ENCODE measurements at places on chromosomes 5 and 9.
A peak's percentile ranks its signal among the peaks of the same experiment; 100 is the strongest.

GRCh38 chr5:158303275-158303674, 444.3 kb upstream of the CLINT1 start:
- no peak for DNase-seq

- no peak for DNase-seq
Measured at GRCh38 chr9:6757132-6757455, 679 bp upstream of the KDM4C start.

DNA sequence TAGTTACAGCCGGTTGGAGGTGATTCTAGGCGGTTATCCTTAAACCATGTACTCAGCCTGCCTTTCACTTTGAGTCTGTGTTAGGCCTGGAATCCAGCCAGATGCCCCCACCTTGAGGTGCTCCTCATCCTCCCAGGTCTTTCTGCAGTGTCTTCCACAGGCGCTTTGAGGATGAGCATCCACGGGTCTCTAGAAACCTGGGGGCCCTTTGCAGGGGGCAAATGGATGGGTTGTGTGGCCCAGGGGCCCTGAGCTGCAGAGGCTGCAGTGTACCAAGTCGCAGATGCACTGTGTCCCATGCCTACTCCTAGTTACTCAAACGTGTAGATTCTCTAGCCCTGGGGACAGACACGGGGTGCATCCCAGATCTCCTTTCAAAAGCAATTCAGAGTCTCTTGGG, 242.1 kb upstream of the IRX1 start:
- DNase-seq = no peak

DNA sequence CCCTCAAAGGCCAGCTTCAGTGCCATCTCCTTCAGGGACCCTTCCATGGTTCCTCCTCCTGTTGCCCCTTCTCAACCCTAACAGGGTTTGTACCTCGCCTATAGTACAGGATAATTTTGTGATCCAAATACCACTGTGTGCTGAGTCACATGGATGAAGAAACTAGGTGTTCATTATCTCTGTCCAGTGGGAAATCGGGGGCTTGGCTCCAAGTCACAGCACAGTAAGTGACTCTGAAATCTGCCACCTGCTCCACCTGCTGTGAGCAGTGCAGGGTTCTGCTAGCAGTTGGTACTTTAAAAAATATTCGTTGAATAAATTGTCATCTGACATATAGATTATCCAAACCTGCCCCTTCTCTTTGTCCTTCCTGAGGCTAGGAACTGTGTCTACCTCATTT, 123.2 kb upstream of the OTULINL start:
- DNase-seq = no peak

GRCh38 chr9:116629634-116630033, 57.5 kb upstream of the TRIM32 start:
- DNase-seq = no peak

GRCh38 chr5:34959323-34959722, 30.0 kb downstream of the DNAJC21 start:
- peak; percentile 32 for DNase-seq

- no peak for DNase-seq
Measured at GRCh38 chr9:91040371-91041215, 239.0 kb downstream of the SYK start.

GRCh38 chr9:120792898-120793765, at the start of gene FBXW2:
FBXW2 (minus strand) TSS chr9:120793416; CDS start chr9:120788258, 5,158 bp downstream.
- DNase-seq = peak; percentile 87

GRCh38 chr5:50667023-50667652, 701 bp downstream of the PARP8 start:
- no peak for DNase-seq

GRCh38 chr5:66689522-66690220, 93.5 kb downstream of the MAST4 start:
- no peak for DNase-seq

- no peak for DNase-seq
Measured at GRCh38 chr5:7625740-7626139, 225.2 kb downstream of the CFAP90 start.

- no peak for DNase-seq
Measured at GRCh38 chr9:121640491-121641223, 10.8 kb upstream of the DAB2IP start.

- no peak for DNase-seq
Measured at GRCh38 chr5:96024683-96025475, 63.2 kb upstream of the ELL2 start.

DNA sequence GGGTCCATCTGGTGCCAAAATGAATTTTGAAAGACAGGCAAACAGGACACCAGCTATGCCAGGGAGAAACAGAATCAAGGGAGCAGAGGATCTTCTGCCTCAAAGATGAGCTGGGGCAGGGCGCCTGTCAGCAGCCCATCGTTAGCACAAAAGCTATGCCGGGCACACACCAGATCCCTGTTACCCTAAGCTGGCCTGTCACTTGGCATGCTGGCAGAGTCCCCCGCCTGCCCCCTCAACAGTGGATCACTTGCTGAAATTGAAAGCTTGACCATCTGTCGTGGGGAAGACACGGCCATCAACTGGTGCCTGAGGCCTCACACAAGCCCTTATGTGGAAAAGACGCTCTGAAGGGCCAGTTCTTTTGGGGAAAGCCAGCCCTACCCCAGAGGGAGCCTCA, 256.4 kb downstream of the EBF1 start:
- no peak for DNase-seq

DNA sequence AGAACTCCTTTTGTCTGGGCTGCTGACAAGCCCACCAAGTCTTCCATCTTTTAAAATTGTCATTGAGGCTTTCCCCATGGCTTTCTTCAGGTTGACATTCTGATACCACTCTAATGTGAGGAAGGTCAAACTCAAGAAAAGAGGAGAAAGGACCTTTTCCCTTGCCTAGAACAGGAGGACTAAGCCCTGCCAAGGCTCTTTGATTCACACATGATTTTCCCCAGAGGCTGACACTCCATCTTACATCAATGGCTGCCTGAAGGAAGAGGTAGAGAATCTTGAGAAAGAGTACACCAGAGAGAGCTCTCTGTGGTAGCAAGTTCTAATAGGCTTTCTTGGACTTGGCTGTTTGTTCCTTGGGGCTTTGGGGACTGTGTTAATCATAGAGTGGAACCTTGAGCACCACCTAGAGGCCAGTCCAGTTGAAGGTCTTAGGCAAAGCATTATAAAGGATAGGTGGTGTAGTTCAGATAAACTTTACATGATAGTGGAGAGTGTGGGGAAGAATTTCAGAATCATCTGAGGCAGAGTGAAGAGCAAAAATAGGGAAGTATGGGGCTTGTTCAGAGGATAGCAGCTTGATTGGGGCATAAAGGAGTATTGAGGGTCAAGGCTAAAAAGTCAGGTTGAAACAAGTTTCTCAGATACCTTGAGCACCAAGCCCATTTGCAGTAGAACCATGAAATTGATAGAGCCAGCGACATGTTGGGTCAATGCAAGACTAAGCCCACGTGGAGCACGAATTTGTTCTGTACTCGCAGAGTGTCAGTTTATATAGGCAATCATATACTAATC, 36.7 kb downstream of the NDFIP1 start:
- peak; percentile 24 for DNase-seq

GRCh38 chr5:140310434-140310833, 7.5 kb upstream of the PFDN1 start:
- no peak for DNase-seq

DNA sequence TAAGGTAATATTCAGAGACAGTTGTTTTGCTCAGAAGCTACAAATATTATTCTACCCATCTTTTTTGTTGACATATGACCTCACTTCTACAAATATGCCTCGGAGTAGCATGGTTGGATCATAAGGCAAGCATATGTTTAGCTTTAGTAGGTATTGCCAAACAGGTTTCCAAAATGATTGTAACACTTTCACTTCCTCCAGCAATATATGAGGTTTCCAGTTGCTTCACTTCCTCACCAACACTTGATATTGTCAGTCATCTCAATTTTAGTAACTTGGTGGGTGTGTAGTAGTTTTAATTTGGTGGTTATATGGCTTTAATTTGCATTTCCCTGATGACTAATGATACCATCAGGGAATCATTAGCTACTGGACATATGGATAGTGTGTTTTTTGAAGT, 46.7 kb downstream of the TNFSF8 start:
- DNase-seq = no peak

- DNase-seq = no peak
Measured at GRCh38 chr5:15555176-15555575, 55.2 kb downstream of the FBXL7 start.

- DNase-seq = no peak
Measured at GRCh38 chr5:123871373-123871772, 359.4 kb downstream of the CSNK1G3 start.

DNA sequence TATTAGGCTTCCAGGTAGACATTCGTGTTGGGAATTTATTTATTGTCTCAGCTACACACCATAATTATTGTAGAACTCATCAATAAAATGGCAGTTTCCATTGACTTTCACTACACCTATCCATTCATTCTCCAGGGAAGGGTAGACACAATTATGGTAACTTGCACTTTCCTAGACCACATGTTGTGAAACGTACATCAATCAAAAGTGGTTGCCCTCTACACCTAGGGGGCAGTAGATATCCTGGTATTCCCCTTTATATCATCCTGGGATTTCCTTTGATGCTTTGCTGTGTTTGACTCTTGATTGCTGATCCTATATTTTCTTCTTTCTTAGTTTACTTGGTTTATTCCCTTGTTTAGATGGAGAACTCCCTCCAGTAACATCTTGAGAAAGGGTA, 47.9 kb downstream of the ADGRV1 start:
- no peak for DNase-seq

DNA sequence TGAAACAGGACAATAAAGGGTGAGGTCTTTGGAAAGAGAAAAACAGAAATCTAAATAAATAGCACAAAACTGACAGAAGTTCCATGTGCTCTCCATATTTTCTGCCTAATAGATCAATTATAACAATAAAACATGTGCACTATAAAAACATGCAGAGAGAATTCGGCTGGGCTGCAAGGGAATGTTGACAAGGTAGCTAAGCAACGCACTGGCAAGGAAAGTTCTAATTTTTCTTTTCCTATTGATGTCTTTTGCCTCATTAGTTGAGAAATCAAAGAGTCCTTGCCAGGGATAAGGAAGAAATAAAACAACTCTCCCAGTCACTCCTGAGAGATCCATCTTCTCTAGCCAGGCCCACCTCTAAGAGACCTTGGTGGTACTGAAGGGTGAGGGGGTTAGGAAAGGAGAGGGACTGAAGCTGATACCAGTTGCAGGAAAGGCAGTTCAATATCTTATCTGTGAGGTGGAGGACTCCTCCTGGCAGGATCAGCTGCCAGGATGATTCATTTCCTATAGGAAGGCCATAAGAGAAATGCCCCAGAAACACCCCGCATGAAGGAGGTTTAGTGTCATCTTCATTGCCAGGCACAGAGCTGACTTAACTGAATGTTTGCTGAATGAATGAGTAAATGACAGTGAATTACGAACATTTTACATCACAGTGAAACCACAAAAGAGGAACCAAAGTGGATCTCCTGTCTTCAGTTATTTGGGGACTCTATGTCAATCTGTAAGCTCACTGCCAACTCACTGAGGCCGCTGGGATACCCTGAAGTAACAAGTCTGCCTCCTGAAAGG, 63.7 kb upstream of the IFNK start:
- DNase-seq = peak; percentile 30

GRCh38 chr5:41683181-41683580, 172.8 kb upstream of the PLCXD3 start:
- no peak for DNase-seq

GRCh38 chr5:445591-445990, 2.6 kb downstream of the EXOC3 start:
- no peak for DNase-seq

DNA sequence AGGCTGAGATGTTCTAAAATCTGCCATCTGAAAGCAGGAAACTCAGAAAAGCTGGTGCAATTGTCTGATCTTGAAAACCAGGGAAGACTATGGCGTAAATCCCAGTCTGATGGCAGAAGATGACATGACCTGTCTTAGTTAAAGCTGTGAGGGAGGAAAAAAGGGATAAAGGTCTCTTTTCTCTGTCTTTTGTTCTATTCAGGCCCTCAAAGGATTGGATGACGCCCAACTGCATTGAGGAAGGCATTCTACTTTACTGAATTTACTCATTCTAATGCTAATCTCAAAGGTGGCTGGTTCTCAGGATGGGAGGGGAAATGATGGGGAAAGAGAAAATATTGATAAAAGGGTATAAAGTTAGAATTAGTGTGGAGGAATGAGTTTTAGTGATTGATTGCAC, 312.8 kb upstream of the CTNND2 start:
- no peak for DNase-seq

DNA sequence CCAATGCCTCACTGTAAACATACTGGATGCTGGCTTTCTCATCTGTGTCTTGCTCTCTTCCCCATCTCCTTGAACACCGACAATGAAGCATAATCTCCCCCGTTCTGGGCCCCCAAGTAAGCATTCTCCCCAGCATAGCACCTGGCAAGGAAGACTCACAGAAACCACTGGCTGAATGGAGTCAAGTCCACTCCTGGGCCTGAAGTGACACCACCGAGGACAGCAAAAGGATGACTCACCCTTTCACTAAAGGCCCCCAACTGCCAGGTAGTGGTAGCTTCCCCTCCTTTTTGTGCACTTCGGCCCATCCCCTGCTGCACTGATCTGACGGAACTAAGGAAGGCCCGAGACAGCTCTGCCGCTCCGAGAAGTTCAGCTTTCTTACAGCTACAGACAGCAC, 9.4 kb downstream of the VDAC1 start:
- no peak for DNase-seq

DNA sequence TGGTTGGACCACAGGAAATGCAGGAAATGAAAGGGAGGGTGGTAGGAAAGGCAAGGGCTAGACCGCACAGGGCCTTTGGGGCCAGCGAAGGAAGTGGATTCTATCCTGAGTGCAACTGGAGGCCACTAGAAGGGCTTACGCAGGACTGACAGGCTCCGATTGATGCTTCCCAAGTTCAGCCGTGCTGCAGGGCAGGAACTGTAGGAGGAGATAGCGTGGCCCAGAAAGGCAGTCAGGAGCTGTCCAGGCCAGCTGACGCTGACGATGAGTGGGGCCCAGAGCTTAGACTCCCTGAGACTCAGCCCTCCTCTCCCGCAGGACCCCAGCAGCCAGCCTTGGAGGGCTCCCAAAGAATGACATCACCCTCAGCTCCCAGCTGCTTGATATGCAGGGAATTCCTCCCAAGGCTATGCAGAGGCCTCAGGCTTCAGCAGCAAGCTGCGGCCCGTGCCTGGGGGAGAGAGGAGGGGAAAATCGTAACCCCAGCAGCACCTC, 48.8 kb downstream of the KCNIP1 start:
- DNase-seq = no peak

GRCh38 chr9:134304690-134305089, 21.6 kb upstream of the RXRA start:
- no peak for DNase-seq

DNA sequence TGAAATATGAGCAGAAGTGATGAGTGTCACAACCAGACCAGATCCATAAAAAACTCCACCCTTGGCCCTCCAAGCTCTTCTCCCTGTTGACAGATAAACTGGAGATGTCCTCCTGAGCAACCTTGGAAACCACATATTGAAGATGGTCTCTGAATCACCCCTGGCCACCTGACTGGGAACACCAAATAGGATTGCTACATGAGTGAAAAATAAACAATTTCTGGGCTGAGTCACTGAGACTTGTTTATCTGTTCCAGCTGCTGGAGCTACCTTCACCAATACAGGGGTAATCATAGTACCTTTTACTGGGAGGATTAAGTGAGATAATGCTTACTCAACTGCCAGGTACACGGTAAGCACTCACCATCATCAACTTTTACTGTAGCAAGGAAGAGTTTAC, 53.3 kb downstream of the PCA3 start:
- DNase-seq = no peak

- DNase-seq = no peak
Measured at GRCh38 chr5:88550736-88551135, 282.1 kb upstream of the TMEM161B start.

GRCh38 chr9:79215821-79216220, 355.9 kb upstream of the TLE4 start:
- no peak for DNase-seq

Measured in GM12891 (cell line).